NCI-H187 (cell line): ENCODE measurements at places on chromosomes 6 and 20.
A peak's percentile ranks its signal among the peaks of the same experiment; 100 is the strongest.

GRCh38 chr6:89434954-89435353 lies 2.0 kb downstream of the ANKRD6 start:
- DNase-seq: no peak

GRCh38 chr20:23630392-23630849 lies 7.3 kb downstream of the CST3 start:
- no peak for DNase-seq

DNA sequence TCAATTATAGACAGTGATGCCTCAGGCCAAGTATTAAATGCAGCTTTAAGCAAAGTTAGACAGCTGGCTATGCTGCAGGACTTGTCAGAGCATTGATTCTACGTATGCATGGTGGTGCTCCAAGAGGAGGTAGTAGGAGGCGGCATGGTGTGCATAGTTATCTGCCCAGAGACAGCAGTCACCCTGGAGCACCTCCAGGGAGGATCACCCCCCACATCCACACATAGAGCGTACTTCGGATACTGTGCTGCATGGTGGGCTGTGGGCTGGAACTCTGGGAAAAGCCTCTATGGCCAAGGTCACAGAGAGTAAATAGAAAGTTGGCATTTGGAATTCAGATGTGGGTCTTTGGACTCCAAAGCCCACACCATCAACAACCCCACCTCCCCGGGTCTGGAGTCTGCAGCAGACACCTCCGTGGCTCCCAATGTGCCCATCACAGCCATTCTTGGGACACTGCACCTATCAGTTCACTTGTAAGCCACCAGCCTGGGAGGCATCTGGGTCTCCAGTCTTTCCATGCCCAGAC lies 64.5 kb upstream of the STX16 start:
- no peak for DNase-seq

DNA sequence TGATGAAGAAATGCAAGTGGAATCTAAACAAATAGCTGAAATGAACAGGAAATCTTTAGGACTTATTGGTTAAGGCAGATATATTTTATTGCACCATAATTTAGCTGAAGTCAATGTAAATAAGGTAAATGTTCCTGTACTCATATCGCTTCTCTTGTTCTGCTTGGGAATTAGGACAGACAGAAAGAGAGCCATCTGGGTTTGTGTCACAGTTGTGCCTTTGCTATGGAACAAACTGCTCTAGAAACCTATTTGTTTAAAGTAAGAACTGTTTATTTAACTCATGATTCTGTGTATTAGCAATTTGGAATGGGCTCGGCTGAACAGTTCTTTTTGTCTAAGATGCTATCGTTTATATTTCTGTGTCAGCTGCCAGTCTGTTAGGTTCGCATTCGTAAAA lies 143.8 kb upstream of the KHDRBS2 start:
- DNase-seq: no peak

GRCh38 chr6:15344192-15344519 lies 98.3 kb downstream of the JARID2 start:
- DNase-seq: no peak

DNA sequence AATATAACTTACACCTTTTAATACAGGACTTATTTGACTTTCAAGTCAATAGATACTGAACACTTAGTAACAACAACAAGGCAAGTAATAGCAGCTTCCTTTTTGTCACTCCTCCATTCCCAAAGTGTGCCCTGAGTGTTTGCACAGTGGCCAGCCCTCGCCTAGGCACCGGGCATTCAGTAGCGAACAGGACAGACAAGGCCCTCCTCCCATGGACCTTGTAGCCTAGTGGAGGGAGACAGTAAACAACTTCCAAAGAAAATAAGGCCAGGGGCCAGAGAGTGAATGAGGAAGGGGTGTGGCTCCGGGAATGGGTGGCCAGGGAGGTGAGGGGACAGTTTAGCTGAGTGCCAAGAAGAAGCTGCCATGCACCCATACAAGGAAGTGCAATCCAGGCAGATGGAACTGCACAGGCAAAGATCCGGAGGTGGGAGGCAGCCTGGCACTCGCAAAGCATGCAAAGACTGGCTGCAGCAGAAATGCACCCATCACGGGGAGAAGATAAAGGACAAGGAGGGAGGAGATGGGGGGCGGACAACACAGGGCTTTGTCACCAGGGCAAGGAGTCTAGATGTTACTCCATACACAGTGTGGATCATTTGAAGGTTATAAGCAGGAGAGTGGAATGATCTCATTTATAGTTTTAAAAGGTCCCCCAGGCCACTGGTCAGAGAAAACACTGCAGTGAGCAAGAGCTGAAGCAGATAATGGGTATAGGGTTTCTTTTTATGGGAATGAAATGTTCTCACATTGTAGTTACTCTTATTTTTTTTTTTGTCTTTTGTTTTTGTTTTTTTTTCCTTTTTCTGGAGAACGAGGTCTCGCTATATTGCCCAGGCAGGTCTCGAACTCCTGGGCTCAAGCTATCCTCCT lies 32.2 kb downstream of the ATP9A start:
- no peak for DNase-seq

GRCh38 chr6:150696190-150696589 lies 96.5 kb downstream of the PLEKHG1 start:
- DNase-seq: peak; percentile 70

GRCh38 chr6:151205721-151206600 lies 33.8 kb upstream of the AKAP12 start:
- no peak for DNase-seq

DNA sequence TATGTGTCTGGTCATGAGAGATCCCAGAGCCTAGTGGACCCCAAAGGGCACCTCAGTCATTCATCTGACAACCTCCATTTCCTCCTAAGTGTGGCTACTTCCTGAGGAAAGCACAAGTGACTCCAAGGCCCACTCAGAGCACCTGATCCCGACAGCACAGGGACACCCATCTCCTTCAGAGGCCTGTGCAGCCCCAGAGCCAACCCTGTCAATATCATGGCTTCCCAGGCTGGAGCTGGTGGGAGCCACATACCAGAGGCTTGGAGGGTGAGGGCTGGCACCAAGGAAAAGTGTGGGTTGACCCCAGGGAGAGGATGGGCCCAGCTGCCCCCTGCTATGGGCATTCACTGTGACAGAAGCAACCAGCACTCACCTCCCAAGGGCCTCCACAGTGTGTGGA lies 117.3 kb downstream of the PSMB1 start:
- no peak for DNase-seq

DNA sequence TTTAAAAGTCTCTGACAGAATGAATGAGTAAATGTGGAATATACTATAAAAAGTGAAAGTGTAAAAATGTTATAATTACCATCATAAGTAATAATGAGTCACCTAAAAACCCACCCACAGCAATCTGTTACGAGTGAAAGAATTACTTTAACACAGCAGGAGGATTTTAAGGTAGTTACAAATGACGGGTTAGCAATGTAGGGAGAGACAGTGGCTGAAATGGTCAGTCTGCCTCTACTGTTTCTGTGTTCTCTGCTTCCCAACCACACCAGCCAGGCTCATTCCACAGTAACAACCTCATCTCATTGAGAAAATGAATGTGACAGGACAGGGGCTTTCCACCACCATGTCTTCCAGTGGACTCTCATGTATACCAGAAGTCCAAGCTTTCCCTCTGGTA lies 124.4 kb upstream of the KCNK16 start:
- no peak for DNase-seq

GRCh38 chr20:23020230-23021018 lies 14.7 kb upstream of the SSTR4 start:
- no peak for DNase-seq

DNA sequence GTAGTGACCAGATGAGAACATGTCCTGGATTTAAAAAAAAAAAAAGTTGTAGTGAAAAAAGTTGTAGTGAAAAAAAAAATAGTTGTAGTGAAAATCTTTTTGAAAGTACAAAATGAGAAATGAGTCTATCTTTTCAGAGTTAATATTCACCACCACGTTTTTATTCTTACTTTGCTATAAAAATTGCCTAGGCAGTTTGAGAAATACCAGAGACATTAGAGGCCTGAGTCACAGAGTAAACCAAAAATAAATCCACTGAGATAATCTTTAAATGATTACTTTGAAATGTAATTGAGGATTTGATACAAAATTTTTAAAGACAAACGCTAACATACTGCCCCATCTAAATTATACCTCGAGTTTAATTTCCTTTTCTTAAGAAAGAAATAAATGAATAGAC lies 101.2 kb upstream of the TIAM2 start:
- no peak for DNase-seq

DNA sequence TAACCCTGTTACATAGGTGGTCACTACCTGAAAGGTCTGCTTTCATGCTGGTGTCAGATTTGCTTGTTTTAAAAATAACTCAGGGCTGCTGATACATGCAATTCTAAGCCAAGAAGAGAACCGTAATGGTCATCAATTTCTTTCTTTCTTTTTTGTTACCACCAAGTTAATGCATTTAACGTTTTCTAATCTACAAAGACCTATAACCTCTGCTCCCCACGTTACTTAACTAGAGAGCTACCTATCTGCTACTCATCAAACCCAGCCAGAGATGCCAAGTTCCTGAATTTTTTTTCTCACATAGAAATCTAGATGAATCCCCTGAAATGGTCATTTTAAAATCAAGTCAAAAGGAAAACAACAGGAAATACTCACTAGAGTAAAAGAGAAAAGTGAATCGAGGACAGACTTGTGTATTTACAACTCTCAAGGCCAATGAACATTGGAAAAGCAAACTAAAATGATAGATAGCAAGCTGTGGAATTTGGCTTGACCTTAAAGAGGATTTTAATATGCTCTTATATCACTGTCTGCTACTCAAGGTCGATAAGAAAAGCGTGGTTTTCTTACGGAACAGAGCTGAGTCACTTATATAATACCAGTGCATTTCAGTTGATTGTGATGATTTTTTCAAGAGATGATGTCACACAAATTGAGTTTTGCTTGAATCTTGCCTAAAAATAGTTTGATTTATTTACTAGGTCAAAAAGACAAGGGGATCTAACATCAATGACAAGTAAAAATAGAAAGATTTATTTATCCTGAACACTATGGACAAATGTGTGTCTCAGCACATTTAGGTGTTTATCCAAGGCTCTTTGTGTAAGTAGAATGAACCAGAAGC lies 67.9 kb downstream of the SGK1 start:
- no peak for DNase-seq

GRCh38 chr20:19110881-19111460 lies 101.5 kb upstream of the SLC24A3 start:
- peak; percentile 30 for DNase-seq
